HL-60 (cell line): ENCODE measurements at places on chromosomes 11 and 22.
A peak's percentile ranks its signal among the peaks of the same experiment; 100 is the strongest.

DNA sequence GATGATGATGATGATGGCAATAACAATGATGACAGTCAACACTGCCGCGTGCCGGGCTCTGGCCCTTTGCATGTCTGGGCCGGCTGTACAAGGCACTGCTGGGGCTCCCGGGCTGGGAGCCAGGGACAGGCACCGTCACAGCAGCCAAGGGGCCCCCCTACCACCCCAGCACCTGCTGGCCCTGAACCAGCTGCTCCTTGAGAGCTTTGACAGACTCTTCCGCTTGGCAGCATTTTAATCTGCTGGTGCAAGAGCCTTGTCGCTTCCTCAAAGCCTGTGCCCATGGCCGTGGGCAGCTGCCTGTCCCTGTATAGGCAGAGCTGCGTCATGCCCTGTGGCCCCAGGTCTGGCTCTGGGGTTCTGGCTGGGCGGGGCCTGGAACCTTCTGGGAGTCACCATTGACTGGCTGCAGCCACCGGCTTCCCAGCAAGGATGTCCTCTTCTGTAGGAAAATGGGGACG is 12.9 kb upstream of the MUC6 start:
- DNase-seq: no peak

DNA sequence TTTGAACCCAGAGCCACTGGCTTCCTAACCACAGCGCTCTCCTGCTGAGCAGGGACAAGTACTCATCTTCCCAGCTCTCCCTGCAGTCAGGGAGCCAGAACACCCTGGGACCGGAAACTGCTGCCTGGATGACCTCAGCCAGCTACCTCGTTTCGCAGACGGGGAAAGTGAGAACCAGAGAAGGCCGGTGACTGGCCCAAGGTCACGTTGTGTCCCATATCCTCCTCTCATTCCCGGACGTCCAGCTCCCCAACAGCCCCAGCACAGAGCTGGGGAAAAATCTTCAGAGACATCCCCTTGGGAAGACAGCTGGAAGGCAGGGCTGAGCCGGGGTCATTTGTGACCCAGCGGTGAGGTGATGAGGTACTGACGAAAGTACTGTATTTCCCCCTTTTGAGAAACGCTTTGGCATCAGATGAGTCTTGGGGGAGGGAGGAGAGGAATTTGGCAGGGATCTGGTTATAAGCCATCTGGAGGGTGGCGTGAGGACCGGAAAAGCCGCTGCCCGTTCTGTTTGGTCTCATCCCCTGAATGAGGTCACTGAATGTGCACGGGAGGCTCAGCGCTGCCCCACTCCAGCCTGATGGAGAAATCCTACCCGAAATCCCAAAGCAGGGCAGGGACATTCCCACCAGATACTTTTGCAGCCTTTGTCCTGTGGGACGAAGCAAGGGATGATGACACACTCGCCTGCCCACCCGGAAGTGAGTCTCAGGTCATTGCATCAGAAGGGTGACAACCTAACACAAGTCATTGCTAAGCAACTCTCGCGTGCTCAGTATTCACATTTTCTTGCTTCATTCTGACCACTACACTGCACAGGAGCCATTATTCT is 41.1 kb downstream of the LIF start:
- peak; percentile 58 for DNase-seq

DNA sequence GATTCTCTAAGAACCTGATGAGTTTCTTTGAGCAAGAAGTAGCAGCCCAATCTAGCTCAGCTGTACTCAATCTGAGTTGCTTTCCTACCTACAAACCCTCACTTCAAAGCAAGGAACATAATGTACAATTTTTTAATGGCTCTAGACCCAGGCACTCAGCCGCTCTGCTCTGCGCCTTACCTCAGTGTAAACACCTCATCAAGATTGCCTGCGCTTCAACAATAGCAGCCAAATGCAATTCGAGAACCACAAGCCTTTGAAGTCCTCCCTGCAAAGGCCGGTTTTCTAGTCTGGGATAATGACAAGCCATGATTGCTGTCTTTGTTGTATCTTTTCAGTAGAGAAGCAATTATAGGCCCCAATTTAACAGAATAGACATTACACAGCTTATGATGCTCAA is 38.0 kb downstream of the JHY start:
- no peak for DNase-seq

GRCh38 chr11:69373251-69373635 is 79.3 kb downstream of the MYEOV start:
- no peak for DNase-seq

DNA sequence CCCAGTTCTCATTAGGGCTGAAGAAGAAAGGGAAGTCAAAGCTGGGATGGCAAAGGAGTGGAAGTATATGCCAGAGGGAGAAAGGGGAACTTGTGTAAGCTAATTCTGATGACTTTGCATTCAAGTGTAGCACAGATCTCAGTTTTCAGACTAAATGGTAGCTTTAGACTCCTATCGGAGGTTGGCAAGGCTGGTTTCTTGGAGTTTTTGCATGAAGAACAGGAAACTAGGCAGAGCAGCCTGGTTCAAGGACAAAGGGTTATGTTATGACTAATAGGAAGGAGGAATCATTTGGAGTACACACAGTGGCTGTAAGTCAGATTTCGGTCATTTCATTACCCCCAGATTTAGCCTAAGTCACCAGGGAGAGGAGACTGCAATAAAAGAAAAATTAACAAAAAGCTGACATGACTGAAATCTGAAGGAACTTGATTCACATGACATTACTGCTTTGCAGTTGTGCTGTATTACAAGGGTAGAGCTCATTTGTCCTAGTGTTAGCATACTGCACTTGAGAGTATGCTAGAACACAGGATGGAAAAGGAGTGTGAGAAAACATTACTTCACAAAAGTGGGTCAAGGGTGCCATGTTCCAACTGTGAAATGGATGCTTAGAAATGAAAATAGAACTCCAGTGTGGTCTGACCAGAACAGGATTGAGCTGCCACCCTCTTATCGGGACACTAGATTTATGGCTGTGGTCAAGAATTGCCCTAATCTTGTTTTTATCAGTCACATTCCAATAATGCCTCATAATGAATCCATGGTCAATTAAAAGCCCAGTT is 23.6 kb downstream of the ADM start:
- peak; percentile 23 for DNase-seq

DNA sequence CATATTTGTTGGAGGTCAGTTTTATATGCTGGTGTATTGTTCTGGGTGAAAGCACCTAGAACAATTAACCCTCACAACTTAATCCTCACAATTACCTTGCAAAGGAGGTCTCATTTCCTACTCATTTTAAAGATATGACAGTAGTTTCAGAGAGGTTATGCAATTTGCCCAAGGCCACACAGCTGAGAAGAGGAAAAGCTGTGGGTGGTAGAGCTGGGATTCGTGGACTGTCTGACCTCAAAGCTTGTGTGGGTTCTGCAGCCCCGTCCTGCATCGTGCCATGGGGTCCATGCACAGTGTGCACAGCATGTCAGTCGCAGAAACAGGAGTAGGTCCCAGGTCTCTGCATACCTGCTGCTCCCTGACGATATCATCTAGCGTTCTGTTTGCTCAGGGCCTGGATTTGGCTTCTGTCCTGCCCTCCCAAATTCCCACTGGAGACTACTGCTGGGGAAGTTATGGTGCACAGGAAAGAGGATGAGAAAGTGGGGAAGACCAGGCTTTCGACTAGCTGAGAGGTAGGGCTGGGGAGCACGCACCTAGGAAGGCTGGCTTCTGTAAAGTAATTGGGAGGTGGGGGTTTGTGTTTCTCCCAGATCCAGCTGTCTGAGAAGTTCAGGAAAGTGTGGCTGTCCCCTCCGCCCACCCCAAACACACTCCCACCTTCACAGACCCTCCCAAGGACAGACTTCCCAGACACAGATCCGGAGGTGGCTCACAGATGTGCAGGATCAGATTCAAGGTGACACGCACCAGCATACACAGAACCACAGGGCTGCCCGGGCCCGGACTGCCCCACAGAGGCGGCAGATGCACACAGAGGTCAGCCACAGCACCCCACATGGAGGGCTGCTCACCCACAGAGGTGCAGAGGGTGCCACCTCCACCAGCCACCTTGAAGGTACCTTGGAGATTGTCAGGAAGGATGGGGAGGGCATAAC is 2.0 kb downstream of the BACE1 start:
- no peak for DNase-seq

DNA sequence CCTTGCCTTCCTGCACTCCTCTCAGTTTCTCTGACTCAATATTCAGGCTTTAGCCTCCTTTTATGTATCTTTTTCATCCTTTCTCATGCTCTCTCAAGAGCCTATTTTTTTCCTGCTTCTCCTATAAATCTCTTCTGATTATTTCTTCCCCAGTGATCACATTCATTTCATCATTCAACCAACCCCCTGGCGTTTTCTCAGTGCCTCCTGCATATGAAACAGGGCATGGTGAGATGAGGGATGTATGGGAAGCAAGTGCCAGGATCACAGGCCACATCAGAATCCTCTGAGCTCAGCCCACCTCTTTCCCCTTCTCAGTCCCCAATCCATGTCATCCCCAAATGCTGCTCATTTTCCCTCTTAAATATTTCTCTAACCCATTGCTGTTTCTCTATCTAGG is 38.7 kb upstream of the NRIP3 start:
- DNase-seq: no peak

DNA sequence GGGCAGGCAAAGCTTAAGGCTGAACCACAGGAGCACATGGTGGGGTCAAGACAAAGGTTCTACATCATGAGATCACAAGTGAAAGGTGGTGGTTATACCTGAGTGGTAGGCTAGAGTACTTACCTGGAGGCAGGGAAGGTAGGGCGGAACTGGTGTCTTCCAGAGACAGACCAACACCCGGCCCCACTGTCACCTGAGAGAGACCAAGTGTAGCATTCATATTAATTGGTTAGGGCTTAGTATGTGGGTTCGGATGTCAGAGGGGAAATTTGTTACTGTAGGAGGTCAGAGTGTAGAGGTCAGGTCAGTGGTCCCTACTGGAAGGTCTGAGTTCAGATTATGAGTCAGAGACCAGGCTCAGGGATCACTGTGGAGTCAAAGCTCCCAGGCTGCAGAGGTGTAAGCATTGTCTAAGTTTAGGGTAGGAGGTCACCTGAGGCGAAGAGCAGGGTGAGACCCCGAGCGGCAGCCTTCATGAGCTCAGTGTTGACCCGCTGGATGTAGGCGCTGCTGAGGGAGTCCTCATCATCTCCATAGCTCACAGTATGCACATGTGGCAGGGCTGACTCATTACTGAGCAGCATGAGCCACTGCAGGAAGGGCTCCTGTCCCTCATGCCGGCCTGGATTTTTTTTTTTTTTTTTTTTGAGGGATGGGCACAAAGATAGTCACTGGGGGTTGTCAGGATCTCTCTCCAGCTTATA is 3.2 kb downstream of the TPP1 start:
- no peak for DNase-seq

GRCh38 chr11:72586321-72587090 is 87.7 kb downstream of the PDE2A start:
- DNase-seq: no peak

DNA sequence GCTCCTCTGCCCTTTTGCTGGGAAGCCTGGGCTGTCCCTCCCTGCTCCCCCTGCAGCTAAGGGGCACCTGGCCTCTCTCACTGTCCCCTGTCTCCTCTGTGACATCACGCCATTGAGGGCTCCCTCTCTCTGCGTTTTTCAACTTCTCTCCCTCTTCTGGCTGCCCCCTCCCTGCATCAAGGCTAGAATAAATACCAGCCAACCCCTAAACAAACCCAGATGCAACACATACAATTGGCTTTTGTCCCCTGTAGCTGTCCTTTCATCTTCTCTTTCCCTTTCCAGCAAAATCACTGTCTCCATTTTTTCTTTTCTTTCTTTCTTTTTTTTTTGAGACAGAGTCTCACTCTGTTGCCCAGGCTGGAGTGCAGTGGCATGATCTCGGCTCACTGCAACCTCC is 3.3 kb upstream of the MIEF1 start:
- no peak for DNase-seq

GRCh38 chr11:116962108-116962507 is 124.7 kb upstream of the APOA1 start:
- DNase-seq: no peak

- DNase-seq: no peak
These were observed 687.2 kb downstream of the TBC1D22A start for GRCh38 chr22:47449508-47450270.

DNA sequence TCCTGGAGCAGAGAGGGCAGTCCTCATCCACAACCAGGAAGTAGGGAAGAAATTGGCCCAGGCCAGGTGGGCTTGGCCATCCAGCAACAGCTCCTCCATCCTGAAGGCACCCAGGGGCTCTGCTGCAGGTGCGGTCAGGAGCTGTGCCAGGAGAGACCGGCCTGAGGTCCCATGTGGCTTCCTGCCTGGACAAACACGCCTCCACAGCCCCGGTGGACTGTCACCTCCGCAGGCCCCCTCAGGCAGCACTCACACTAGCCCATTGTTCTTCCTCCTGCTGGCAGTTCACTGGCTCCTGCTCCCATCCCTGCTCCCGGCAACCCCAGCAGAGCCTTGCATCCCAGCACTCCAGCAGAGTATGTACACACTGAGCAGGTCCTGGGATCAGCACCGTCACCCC is 16.0 kb upstream of the POU2AF1 start:
- no peak for DNase-seq

DNA sequence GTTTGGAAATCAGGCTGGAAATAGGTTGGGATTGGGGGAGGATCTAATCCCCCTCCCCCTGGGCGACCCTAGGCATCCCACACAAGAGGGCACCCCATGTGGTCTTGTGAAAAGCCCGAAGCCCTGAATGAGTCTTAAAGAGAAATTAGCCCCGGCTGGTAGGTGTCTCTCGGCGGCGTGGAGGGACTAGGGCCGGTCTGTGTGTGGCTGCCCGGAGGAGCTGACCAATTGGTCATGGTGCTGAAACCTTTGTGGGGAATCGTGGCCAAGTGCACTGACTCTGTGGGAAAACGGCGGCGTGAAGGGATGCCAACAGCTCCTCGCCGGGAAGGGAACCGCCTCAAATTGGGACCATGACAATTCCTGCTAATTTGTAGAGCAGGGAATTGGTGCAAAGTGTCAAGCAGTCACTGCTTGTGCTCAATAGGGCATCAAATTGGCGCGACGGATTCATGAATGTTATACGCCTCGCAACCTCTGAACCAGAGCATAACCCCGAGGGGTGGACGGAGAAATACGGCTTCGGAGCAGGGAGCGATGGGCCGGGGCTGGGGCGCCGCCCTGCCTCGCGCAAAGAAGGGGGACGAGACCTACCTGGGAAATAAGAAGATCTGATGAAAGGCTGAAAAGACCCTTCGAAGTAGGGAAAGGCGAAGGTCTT is 1.5 kb downstream of the DBX1 start:
- no peak for DNase-seq

GRCh38 chr11:129298988-129299387 is 76.7 kb upstream of the BARX2 start:
- no peak for DNase-seq

- DNase-seq: no peak
These were observed 44.7 kb downstream of the CACNG2 start for GRCh38 chr22:36658900-36659299.

DNA sequence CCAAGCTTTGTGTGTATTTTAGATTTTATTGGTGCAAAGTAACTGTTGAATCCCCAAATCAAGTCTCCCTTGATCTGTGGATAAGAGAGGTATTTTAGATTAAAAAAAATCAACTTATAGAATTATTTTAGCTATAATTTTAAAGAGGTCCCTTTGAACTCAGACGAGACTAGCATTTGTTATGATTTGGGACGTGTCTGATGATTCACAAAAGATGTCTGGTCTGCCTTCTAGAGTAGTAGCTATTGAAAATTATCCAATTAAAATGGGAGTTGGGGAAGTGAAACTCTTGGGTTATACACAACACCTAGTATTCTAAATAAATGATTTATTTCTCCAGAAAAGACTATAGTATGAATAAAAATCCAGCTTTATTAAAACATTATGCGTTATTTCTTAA is 227.9 kb upstream of the GRIA4 start:
- DNase-seq: no peak

GRCh38 chr22:38709306-38709705 is 3.6 kb downstream of the GTPBP1 start:
- no peak for DNase-seq
